NCI-H2081 treated with DMSO at 0.1 percent for 48 hours (cell line): ENCODE measurements at places on chromosomes 12 and 14.

- DNase-seq: no peak
Measured at GRCh38 chr14:64387232-64387781, 846 bp upstream of the MTHFD1 start.

DNA sequence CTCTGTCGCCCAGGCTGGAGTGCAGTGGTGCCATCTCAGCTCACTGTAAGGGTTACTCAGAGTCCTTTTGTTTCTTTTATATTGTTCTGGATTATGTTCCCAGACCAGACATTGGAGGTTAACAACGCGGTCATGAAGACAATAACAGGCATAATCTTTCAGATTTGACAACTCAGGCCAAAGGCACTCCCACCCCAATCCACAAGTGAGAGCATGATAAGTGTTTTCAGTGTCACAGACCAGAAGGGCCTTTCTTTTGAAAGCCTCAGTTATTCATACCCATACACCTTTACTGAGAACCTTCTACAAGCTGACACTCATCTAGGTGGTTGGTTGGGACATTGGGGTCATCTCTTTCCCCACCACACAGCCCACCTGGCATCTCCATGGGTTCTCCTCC, 2.9 kb upstream of the TMEM63C start:
- DNase-seq: no peak

DNA sequence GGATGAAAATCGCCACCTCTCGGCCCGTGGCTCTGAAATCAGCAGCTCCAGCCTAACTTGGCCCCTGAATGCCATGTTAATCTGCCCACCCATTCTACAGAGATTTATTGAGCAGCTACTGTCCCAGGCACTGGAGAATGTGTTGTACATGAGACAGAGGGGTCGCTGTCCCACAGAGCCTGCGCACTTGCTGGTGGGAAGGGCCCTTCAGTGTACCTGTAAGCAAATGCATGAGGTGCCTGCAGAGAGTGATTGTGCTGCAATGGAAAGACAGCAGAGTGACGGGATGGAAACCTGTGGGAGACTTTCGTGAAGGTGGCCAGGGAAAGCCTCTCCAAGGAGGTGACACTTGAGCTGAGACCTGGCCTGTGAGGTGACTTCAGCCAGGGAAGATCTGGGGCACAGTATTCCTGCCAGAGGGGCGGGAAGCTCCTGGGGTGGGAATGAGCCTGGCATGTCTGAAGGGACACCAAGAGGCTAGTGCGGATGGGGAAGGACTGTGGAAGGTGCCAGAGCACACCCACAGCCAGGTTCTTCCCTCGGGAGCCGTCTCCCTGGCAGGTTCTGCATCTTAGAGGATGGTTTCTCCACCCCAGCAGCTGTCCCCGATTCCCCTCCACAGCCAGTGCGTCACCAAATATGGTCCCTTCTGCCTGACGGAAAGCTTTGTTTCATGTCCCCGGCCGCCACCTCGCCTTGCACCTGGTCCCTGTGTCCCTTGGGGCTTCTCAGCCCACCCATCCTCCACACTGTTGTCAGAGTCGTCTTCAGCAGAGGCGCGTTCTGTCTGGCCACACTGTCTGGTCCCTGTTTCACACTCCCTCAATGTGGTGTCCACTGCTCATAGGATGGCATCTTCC, 8.7 kb downstream of the SMIM41 start:
- DNase-seq: no peak

- DNase-seq: no peak
Measured at GRCh38 chr14:98682033-98682432, 590.0 kb downstream of the BCL11B start.

GRCh38 chr14:20652996-20653975, 11.8 kb upstream of the OR6S1 start:
- no peak for DNase-seq
